ENCODE measurements at places on chromosomes 13 and 19.

GRCh38 chr19:33426621-33427361, 53.3 kb downstream of the CEBPG start:
- peak; percentile 6 for DNase-seq

GRCh38 chr13:83753912-83754624, 128.2 kb downstream of the SLITRK1 start:
- no peak for DNase-seq

- DNase-seq: no peak
These were observed 99.0 kb downstream of the ZNF429 start for GRCh38 chr19:21604351-21604926.

DNA sequence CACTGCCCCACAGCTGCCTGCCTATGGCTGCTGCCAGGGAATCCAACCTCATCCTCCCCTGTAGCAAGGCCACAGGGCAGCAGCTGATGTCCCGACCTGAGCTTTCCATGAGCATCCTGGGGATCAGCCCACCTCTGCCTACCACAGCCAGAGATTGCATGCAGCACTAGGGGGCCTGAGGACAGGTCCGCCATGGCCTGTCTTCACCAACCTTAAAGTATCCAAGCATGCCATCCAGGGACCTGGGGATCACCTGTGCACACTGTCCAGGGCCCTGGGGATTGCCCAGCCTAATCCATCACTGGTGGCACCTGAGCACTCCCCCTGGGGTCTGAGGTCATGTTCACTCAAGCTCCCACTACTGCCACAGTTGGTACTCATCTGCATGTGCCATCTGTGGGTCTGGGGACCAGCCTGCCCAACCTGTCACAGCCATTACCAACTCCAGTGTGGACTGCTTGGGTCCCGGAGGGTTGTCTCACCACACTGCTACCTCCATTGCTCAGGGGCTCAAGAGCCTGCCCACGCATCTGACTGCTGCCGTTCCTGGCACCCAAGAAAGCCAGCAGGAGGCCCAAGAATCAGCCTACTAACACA, 53.0 kb downstream of the KCTD15 start:
- no peak for DNase-seq

GRCh38 chr19:57057036-57057686, 62.6 kb upstream of the USP29 start:
- DNase-seq: no peak

DNA sequence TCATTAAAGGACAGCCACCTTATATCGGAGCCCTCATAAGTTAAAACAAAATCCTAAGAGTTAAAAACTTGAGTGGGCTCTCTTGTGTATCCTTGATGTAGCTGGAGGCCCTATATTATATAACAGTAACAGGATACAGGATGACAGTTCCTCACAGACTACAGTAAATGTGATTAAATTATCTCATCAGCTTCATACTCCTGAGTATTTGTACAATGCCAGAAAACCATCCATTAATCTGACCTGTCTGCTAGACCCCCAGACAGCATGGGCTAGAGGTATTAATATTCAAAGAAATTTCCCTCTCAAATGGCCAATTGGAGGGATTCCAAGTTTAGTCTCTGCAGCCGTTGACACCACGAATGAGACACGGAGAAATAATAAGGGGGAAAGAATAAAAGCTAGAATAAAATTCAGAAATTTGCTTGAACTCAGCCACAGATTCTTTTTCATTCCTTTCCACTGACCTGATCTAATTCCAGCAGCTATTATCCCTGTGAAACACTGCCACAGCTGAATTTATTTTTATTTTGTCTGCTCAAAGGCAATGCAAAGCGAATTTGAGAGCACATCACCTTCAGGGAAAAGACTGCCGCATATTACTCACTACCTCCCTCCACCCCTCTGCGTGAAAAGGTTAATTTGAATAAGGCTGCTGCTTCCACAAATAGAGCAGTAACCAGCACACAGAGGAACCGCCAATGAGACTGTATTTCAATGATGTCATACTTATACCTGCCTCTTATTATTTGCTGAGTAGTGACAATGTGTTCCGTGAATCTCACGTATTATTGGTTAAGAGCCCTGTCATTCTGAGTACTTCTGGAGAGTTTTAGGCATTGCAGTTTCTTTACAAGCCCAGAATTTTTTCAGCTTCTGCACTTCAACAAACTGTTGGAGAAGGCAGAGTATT, 155.9 kb upstream of the KLF12 start:
- DNase-seq: peak; percentile 78

GRCh38 chr19:6737873-6738786, 750 bp upstream of the GPR108 start:
- DNase-seq: peak; percentile 90

DNA sequence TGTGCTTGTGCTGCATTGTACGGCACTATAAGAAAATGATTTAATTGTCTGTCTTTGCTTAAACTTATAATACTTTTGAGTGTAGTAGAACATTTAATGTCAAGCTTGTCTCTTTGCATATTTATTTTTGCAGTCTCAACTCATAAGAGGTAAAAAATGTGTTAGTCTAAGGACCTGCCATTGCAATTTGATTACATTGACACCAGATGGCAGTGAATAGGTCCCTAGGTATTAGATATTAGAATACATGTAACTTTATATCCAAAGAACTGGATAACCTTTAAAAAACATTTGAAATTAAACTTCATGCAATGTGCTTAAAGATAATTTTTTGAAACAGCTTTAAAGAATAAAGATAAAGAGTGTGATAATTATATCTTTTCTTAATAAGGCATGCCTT, 1421.3 kb downstream of the OLFM4 start:
- DNase-seq: peak; percentile 9

DNA sequence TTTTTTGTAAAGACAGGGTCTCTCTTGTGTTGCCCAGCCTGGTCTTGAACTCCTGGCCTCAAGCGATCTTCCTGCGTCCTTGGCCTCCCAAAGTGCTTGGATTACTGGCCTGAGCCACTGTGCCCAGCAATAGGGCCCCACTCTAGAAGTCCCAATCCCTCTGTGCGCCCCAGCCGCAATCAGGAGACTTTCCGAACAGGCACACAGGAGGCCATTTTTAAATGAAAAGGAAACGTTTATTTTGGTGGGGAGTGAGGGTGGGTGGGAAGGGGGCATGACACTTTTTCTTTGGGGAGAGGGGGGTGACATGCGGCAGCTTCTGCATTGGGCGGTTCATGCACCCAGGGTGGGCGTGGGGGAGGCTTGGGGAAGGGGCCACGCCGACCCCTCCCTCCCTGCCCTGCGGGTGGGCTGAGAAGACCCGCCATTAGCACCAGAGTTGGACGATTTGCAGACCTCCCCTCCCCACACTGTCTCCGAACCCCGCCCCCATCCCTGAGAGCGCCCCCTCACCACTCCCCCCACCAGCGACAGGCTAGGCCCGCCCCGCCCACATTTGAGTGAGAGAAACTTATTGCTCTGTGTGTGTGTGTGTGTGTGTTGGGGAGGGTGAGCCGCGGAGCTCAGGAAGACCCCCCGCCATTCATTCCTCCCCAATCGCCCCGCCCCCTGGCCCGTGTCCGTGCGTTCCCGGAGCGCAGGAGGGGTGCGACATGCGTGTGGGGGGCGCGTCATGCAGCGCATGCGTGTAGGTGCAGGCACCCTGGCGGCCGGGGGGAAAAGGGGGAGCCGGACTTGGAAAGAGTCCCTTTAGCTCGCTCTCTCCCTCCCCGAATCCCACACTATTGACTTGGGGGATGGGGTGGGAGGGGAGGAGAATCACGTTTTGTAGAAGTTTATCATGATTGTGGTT, 17.2 kb downstream of the KCNC3 start:
- no peak for DNase-seq

DNA sequence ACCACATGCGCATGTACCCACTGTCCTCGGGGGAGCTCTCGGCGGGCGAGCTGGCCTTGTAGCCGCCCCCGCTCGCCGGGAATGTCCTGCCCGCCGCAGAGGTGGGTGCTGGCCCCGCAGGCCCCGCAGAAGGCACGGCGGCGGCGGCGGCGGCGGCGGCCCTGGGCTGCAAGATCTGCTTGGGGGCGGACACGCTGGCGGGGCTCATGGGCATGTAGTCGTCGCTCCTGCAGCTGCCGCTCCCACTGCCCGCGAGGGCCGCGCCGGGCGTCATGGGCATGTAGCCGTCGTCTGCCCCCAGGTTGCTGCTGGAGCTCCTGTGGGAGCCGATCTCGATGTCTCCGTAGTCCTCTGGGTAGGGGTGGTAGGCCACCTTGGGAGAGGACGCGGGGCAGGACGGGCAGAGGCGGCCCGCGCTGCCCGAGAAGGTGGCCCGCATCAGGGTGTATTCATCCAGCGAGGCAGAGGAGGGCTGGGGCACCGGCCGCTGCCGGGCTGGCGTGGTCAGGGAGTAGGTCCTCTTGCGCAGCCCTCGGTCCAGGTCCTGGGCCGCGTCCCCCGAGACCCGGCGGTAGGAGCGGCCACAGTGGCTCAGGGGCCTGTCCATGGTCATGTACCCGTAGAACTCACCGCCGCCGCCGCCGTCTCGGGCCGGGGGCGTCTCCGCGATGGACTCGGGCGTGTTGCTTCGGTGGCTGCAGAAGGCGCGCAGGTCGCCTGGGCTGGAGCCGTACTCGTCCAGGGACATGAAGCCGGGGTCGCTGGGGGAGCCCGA, 2.4 kb downstream of the IRS2 start:
- no peak for DNase-seq

GRCh38 chr13:111861766-111862366, 205.1 kb upstream of the SOX1 start:
- DNase-seq: no peak

DNA sequence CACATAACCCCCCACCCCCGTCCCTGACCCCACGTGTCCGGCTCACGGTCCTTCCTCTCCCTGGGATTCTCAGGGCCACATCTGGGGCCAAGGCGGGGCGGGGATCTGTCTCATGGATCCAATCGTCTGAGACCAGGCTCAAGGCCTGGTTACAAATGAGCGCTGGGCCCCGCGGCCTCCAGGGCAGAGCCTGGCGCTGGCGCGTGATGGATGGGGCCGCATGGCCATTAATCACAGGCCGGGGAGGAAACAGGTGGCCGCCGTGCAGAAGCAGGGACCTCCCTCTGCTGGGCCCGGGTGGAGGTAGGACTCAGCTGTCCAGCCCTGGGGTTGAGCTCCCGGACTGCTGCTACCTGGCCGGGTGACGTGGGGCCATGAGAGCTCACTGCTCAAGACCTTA, 5.8 kb upstream of the TLE5 start:
- no peak for DNase-seq

GRCh38 chr13:23723471-23723870, 153.3 kb downstream of the TNFRSF19 start:
- no peak for DNase-seq

- DNase-seq: peak; percentile 73
These were observed at the start of the genes ATF5 and NUP62 for GRCh38 chr19:49929121-49929610. ATF5 (plus strand) TSS chr19:49929205; CDS start chr19:49930851, 1,646 bp downstream. NUP62 (minus strand) TSS chr19:49929504; CDS start chr19:49909807, 19,697 bp downstream.

All from NCI-H524 treated with DMSO at 0.1 percent for 48 hours (cell line).